MCF 10A (cell line): ENCODE measurements at places on chromosomes 11 and 22. TPM values are rescaled to one million over a fixed set of nuclear protein-coding genes. Genes with fewer than 3 reads are reported as not detected.

The C22orf31 gene
- total RNA-seq = not detected in 2 replicates

DNA sequence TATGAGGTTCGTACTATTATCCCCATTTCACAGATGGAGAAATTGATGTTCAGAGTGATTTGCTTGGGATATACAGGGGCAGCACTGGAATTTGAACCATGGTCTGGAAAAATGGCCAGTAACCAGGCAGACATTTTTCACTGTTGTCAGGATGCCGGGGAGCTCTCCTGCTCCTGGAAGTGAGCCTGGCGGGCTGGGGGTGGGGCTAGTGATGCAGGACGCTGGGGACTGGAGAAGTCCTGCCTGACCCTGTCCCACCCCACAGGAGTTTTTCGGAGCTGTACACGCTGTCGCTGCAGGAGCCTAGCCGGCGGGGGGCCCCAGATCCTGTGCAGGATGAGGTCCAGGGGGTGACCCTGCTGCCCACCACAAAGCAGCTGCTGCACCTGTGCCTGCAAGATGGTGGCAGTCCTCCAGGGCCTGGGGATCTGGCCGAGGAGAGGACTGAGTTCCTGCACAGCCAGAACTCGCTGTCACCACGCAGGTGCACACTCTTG lies 11.1 kb downstream of the SIPA1 start:
- DNase-seq = no peak

DNA sequence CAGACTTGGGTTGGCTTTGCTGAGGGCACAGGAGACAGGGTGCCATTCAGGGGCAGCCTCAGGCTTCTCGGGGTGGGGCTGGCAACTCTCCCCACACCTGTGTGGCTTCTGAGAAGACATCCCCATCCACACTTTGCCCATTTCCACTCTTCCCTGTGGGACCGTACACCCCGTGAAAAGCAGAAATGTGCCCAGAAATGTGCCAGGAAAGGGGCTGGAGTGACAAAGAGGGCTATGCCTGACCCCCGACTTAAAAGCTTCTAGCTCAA lies 50.6 kb downstream of the SGSM3 start:
- no peak for DNase-seq

DNA sequence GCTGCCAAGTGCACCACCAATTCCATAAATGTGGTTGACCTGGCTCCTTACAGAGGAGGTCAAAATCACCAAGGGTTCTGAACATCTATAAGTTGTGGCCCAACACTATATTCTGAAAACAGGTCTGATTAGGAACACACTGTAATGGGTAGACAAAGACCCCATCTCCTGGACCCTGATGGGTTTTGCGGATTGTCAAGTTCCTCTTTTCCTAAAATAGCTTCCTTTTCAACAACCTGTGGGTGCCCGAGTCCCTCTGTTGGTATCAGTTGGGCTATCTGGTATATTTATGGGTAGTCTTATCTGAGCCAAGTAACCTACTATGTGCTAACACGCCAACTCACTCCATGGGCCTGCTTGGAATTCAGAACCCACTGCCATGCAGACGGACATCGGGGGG lies 9.9 kb upstream of the CACNG2 start:
- DNase-seq = no peak

DNA sequence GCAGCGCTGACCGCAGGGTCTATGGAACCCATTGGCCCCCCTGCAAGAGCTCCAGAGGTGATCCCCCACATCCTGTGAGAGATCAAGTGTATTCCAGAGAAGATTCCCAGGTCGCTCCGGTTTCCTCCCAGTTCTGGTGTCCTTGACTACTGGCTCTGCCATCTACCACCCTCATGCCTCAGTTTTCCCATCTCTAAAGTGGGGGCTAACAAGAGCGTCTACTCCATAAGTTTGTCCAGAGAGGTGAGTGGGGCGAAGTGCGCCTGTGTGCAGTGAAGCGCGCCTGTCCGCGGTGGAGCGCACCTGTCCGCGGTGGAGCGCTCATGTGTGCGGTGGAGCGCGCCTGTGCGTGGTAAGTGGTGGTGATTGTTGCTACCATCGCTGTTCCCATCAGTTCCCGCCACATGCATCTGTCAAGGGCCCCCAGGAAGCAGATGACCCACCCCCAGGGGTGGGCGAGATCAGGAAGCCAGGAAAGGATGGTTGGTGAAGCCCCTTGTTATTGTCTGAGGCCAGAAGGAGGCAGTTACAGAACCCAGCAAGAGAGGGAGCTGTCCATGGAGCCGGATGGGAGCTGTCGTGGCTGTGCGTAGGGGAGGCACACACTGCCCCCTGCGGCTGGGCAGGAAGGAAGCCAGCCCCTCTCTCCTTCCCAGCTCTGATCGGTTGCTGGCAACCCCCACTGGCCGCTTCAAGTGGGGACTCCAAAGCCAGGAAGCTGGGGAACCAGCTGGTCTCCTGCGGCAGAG lies 73.2 kb upstream of the FGF3 start:
- DNase-seq = no peak

GRCh38 chr11:120013325-120014250 lies 124.3 kb downstream of the TRIM29 start:
- DNase-seq = peak; percentile 53
